ENCODE measurements at places on chromosomes 6 and 20.
A peak's percentile ranks its signal among the peaks of the same experiment; 100 is the strongest.

GRCh38 chr6:120553353-120553752 lies 780.9 kb downstream of the TBC1D32 start:
- no peak for DNase-seq

GRCh38 chr20:25476106-25477013 lies 68.9 kb downstream of the GINS1 start:
- no peak for DNase-seq

GRCh38 chr20:44309763-44310663 lies 989 bp downstream of the FITM2 start:
- DNase-seq, result no peak

DNA sequence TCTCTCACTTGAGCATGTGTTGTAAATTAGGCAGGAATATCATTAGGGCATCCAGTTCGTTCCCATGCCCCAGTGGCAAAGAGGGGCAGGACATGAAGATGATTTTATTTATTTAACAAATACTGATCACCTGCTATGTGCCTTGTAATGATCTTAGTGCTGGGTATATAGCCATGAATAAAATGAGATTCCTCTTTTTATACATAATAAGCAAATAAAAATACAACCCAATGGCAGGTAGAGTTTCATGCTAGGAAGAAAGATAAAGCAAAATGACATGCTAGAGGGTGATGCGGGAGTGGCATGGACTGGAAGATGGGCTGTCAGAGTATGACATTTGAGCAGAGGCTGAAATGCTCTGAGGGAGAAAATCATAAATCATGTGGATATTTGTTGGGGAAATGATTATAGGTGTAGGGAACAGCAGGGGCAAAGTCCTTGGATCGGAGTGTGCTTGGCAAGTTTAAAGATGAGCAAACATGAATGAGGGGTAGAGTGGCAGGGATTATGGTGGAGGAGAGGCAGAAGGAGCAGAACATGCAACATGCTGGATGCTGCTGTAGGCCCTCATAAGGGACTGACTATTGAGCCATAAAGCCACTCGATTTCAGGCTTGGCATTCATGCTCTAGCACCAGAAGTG lies 342.1 kb downstream of the PLCB1 start:
- DNase-seq, result no peak

DNA sequence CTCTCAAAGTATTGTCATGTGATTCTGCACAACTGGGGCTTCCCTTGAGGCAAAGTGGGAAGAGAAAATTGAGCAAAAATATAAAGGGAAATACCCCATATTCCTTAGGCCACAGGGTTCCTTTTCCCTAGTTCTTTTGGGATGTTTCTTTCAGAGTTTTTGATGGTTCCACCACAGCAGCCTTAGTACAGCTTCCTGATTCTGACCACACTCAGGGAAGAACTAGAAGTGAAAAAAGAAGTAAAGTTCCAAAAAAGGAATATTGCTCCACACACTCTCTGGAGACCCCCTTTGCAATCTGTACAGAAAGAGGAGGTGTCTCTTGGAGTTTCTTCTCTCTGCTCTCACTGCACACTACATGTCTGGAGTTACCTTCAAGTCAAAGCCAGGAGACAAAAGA lies 27.9 kb upstream of the HLA-DQA2 start:
- no peak for DNase-seq

DNA sequence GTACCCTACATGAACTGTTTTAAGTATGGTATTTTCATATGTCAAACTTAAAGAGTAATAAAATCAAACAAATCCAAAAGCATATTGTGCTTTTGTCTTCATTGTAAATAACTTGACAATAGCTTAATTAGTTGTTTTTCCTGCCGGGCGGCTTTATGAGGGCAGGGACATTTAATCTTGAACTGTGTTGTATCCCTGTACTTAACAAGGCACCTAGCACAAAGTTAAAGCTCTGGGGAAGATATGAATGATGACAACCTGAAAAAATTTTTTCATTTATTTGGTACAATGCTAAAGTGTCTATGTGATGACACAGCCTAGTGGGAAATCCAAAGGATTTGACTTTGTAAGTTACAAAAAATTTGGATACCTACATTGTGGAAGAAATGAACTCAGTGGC lies 502 bp upstream of the HACE1 start:
- DNase-seq, result no peak

DNA sequence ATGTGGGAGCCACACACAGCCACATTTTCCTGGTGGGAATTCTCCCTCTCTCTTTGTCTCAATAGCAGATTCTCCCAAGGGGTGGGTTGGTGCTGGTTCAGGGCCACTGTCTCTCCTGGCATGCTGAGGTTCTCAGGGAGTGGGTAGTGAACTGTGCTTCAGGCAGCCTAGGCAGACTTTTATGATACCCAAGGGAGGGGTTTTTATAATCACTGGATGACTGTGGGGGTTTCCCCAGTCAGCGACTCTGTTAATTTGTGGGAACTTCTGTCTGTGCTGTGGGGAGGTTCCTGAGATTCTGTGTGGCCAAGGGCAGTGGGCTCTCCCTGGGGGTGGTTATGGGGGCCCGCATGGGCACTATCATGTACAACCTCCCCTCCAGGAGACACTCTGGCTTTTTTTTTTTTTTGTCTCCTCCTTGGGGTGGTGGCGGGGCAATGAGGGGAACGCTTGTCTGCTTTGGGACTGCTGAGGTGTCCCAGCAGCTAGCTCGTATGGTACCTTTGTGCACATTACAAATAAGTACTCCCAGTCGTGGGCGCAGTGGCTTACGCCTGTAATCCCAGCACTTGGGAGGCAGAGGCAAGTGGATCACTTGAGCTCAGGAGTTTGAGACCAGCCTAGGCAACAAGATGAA lies 10.0 kb downstream of the PTK7 start:
- DNase-seq, result no peak

DNA sequence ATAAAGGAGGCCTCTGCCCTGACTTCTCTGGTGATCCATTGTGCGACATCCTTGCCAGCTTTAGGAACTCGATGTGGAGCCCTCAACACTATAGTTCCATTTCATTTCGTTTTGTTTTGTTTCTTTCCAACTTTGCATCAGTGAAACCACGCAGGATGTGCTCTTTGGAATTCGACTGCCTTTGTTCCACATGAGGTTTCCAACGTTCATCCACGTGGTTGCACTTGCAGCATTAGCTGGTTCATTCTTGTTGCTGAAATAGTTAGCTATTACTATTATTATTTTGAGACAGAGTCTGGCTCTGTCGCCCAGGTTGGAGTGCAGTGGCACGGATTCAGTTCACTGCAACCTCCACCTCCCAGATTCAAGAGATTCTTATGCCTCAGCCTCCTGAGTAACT lies 61.3 kb upstream of the ZNFX1 start:
- DNase-seq, result no peak

DNA sequence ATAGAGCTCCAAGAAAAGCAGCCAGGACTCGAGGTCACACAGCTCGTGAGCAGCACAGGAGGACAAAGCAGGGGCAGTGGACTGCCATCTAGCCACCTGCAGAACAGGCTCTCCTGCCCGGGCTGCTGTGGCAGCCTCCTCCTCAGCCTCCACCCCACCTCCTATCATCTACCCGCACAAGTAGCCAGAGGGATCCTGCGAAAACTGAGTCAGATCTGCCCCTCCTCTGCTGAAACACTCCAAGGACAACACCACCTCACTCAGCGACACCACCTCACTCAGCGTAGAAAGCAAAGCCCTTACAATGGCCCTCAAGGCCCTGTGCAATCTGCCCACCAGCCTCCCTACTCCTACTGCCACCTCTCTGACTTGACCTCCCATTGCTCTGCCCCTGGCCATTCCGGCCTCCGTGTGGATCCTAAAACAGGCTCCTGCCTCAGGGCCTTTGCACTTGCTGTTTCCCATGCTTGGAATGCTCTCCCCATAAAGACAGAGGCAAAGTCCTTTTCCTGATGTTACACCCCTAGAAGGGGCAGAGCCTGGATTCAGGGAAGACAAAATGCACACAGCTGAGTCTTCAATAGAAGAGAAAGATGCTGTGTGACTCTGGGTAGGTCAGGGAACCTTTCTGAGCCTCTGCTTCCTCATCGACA lies 19.3 kb downstream of the PREX1 start:
- no peak for DNase-seq

DNA sequence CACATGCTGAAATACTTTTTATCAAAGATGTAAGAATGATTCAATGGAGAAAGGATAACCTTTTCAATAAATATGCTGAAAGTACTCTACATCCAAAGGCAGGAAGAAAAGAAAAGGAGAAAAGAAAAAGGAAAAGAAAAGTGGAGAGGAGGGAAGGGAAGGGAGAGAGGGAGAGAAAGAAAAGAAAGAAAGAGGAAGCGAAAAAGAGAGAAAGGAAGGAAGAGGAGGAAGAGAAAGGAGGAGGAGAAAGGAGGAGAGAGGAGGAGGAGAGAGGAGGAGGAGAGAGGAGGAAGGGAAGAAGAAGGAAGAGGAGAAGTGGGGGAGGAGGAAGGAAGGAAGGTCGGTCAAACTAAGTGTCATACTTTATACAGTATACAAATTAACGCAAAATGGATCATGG lies 297.4 kb upstream of the HSF2 start:
- no peak for DNase-seq

- DNase-seq, result no peak
Observed at GRCh38 chr6:9532621-9533557, 882.0 kb downstream of the TFAP2A start.

GRCh38 chr20:58554541-58554940 lies 39.3 kb upstream of the APCDD1L start:
- DNase-seq, result no peak

DNA sequence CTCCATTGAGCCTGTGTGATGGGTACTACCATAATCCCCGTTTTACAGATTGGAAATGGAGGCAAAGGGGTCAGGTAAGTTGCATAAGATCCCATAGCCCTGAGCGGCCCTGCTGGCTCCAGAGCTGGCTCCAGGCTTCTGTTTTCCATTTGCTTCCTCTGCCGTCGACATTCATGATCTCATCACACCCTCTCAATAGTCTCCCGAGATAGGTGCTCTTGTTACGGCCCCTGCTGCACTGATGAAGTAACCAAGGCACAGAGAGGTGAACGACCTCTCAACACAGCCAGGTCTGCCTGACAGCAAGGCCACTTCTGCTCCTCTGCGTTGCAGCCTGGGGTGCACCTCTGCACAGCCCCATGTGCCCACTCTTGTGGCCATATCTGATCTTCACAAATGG lies 16.9 kb downstream of the CDH22 start:
- DNase-seq, result no peak

GRCh38 chr20:39641423-39641822 lies 679.3 kb downstream of the DHX35 start:
- no peak for DNase-seq

GRCh38 chr20:38165089-38165965 lies at the start of gene TGM2:
TSS of gene TGM2 (minus strand) at chr20:38165270. CDS start at chr20:38165198, 72 bp downstream.
- DNase-seq, result no peak

GRCh38 chr20:61517419-61517818 lies 265.4 kb downstream of the CDH4 start:
- no peak for DNase-seq

GRCh38 chr6:28597217-28597835 lies 71.6 kb downstream of the GPX5 start:
- no peak for DNase-seq

GRCh38 chr6:163839296-163839695 lies 424.8 kb downstream of the QKI start:
- DNase-seq, result no peak

DNA sequence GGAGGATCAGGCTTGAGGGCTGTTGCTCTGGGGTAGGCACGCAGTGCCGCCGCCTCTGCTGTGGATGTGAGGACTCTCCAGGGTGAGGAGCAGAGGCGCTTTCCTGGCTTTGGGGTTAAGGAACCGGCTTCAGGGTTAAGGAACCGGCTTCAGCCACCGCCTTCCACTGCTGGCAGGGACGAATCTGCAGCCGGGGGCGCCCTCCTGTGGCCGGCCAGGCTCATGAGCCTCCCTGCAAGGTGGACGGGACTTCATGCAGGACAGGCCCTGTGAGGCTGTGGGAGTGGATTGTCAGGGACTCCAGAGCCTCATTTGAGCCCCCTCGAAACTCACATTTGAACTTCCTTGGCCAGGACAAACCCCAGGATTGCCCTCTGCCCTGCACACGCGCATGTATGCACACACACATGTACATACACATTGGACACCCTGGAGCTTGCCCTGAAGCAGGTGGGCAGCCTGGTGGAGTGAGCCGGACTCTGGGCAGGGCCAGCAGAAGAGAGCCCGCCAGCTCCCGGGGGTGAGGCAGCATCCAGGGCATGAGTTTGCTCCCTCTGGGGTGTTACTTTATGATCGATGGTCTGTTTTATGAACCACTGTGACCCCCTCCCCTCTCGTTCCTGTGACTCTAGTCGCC lies 146.9 kb downstream of the PHACTR3 start:
- no peak for DNase-seq

GRCh38 chr6:5471637-5472398 lies 210.5 kb downstream of the FARS2 start:
- DNase-seq, result peak; percentile 32

- DNase-seq, result no peak
Observed at GRCh38 chr6:15299430-15300131, 53.7 kb downstream of the JARID2 start.

DNA sequence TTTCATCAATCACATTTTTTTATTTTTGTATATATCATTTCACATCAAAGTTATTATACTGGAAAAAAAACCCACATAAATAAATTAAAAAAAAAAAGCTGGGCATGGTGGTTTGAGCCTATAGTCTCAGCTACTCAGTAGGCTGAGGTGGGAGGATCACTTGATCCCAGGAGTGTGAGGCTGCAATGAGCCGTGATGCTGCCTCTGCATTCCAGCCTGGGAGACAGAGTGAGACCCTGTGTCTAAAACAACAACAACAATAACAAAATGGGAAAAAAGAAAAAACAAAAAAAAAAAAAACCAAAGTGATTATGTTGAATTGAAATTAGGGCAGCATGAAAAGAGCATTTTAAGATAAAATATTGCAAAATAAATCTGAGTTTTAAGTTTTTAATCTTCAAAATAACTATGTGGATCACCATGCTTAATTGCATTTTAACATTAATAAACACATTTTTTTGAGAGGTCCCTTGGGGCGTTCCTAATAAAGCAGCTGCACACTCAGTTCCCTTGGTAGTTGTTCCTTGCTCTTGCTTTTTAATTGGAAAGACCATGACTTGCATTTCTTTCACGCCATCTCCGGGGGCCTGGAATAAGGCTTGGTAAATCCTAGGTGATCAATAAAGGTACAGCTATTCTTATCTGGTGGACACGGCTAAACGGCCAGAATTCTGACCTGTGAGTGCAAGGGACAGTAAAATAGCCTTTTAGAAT lies 15.1 kb downstream of the NOX3 start:
- no peak for DNase-seq

DNA sequence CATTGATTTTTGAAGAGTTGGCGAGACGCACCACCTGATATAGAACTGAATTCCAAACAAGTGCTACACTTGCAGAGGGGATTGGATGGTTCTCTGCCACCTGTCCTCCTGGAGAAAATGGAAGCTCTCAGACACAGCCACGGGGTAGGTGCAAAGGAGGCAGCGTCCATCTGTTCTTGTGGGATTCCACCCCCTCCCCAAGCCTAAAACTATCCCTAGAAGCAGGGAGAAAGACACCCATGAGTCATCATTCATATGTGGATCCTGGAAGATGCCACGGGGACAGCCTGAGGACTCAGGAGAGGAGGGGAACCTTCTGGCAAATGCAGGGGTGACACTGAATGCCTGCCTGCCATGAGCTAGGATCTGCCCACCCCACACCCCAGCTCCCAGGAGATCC lies 171.3 kb upstream of the CST7 start:
- no peak for DNase-seq
